DMS79 (cell line): ENCODE measurements at places on chromosomes 6 and 20.

GRCh38 chr6:11412616-11413015, 124.9 kb upstream of the TMEM170B start:
- no peak for DNase-seq

DNA sequence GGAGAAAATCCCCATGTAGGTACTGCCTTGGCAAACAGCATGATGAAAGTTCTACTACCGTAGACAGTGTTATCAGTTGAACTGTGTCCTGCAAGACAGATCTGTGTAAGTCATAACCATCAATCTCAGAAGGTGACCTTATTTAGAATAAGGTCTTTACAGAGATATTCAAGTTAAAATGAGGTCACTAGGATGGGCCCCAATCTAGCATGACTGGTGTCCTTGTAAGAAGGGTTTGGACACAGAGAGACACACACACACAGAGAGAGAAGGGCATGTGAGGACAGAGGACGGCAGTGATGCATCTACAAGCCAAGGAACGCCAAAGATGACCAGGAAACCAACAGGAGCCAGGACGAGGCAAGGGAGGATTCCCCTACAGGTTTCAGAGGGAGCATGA, 8.8 kb downstream of the TXNDC5 start:
- no peak for DNase-seq

DNA sequence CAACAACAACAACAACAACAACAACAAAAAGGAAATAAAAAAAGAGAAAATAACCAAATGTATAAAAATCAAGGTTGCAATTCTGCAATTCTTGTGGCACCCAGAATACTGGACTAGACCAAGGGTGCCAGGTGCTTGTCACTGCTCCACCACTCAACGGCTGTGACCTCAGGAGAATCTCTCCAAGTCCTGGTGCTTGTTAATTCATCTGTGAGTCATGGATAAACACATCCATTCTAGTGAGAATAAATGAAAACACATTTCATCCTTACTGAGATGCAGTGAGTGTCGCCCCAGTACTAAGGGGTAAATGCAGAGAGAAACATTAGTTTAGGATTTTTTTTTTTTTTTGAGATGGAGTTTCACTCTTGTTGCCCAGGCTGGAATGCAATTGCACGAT, 32.0 kb downstream of the HLA-C start:
- no peak for DNase-seq

DNA sequence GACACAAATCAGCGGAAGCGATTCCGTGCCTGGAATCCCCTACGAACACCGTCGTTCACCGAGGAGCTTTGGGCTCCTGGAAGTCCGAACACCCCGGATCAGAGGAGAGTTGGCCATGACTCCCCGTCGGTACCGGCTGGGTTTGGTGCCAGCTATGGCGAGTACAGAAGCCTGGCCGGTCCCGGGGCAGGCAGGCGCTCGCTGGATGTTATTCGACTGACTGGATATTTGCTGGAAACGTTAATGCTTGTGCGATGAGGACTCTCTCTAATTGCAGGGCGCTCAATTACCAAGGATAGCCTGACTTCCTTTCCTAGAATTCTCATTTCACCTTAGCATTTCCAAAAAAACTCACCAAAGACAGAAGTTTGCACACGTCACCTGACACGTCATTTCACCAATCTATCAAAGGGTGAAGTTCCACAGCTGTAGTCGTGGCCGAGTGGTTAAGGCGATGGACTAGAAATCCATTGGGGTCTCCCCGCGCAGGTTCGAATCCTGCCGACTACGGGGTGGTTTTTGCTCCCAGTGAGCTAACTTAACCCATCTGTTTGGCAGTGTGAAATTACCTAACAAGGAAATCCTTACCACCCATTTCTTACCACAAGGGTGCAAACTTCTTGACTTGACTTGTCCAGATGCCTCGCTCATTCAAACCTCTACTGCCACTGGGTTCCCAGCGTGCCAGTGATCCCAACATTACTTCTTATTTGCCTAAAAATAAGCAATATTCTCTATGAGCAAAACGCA, 22.7 kb upstream of the ZNF184 start:
- DNase-seq: no peak

DNA sequence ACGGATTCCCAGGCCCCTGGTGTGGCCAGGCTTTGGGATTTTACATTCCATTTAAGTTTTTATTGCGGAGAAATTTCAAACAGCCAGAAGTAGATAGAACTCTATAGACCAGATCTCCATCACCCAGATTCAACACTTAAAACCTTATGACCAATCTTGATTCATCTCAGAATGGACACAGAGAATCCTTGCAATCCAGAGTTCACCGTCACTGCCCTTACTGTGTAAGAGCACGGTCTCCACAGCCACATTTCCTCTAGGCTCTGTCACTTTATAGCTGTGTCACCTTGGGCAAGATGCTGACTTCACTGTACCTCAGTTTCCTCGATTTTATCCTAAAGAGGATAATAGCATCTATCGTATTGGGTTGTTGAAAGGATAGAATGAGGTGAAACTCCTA, 979 bp downstream of the ZNF133 start:
- no peak for DNase-seq

DNA sequence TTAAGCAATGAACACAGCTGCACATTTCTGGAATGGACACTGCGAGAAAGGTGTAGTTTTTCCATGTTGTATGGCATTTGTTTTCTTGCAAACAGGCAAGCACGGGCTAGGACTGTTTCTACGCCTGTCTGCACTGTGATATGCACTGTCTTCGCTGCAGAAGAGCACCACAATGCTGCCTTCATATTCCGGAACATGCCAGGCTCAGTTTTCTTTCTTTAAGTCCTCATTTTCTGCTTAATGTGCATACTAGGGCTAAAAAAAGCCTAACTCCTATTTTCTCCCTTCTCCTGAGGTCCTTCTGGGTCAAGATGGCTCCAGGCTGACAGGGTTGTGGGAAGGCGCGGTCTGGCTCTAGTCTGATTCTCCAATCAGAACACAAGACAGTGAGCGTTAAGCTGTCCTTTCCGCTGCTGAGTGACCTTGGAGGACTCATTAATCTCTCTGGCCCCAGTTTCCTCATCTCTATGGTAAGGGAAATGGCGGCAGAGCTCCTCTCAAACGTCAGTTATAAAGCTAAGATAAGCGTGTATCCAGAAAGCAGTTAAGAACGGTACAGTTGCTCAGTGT, 379.9 kb downstream of the C6orf118 start:
- no peak for DNase-seq

DNA sequence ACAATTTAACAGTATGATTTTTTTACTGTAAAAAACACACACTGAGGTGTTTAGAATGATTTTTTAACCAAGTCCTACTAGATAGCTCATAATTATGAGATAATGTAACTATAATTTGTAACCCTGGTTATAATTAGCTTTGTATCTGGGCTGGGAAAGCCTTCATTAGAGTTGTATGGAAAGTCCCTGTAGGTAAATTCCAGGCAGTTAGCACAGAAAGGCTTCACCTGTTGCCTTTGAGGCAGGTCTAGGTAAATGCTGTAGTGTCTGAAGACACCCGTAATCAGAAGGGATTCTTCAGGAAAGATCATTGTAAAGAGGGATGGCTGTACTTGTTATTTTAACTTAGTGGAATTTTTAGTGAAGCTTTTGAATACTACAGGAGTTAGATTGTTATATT, 1.9 kb downstream of the TMEM200A start:
- DNase-seq: no peak
